ENCODE measurements at places on chromosomes 1 and 21. TPM values are rescaled to one million over a fixed set of nuclear protein-coding genes. Genes with fewer than 3 reads are reported as not detected.
A peak's percentile ranks its signal among the peaks of the same experiment; 100 is the strongest.

GRCh38 chr21:46191686-46192575 lies 7.7 kb upstream of the SPATC1L start:
- DNase-seq = no peak

Gene AKR7A3
- not detected for total RNA-seq

Gene UMODL1
- total RNA-seq = not detected

Gene HTR6
- not detected for total RNA-seq

GRCh38 chr1:110288111-110288510 lies 51.1 kb upstream of the RBM15 start:
- no peak for DNase-seq

DNA sequence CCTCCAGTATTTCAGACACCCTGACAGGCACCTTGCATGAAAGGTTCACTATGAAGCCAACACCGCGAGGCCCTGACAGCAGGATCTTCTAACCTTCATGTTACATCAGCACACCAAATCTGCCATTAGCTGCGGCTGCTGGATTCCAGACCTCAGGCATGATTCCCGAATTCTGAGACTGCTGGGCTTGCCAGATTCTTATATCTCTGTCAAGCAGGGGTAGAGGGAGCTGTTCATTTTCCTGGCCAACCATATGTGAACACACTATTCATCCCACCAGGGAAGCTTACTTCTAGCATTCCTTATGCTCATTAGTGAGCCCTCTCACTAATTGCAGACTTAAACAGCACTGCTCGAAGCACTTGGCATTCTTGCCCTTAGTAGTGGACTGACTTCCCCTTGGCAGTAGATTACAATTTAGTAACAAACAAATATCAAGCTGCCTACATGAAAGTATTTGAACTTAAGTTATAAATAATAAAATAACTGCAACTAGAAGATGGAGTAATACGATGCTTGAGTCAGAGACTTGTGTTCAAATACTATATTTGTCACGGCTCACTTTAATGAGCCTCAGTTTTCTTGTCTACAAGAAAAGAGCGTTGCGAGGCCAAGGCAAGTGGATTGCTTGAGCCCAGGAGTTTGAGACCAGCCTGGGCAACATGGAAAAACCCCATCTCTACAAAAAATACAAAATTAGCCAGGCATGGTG lies 43.3 kb downstream of the NID1 start:
- DNase-seq = peak; percentile 56

GRCh38 chr1:204578867-204579664 lies 62.9 kb downstream of the MDM4 start:
- peak; percentile 16 for DNase-seq

DNA sequence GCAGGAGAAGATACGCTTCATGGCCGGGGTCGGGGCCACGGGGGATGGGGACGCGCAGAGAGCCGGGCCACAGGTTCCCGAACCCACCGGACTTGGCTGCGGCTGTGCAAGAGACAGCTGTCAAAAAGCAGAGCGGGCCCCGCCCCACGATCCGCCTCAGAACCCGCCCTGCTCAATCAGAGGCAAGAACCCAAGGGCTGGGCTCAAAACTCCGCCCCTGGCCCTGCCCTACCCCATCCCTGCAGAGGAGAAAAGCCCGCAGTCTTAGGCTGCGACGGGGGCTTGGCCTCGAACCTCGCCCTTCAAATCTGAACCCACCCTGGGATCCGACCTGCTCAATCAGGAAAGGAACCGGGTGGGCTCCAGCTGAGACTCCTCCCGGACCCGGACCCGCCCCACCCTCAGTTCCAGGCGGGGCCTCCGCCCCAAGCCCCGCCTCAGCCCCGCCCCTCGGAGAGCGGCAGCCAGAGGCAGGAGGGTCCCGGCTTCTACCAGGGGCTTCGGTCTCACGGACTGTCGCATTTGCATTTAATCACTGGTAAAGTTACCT lies at the start of gene ANKRD35:
Gene ANKRD35, minus strand, starts transcription at position 129 of the 550 bp plus-strand sequence. Its CDS starts 108 bp downstream, at position 21.
- DNase-seq = peak; percentile 86

DNA sequence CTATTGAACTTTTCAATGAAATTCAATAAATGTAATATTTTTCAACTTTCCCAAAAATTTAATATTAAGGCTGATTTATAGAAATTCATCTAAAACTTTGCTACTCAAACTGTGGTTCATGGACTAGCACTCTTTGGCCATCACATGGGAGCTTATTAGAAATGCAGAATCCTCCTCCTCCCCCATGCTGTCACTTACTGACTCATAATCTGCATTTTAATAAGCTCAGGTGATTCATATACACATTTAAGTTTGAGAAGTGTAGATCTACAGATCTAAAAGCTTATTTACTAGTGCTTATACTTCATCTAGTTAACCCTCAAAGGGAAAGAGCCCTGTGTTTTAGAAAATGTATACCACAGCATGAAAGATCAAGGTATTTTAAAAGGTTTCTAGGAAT lies 84.3 kb downstream of the HS2ST1 start:
- DNase-seq = no peak

DNA sequence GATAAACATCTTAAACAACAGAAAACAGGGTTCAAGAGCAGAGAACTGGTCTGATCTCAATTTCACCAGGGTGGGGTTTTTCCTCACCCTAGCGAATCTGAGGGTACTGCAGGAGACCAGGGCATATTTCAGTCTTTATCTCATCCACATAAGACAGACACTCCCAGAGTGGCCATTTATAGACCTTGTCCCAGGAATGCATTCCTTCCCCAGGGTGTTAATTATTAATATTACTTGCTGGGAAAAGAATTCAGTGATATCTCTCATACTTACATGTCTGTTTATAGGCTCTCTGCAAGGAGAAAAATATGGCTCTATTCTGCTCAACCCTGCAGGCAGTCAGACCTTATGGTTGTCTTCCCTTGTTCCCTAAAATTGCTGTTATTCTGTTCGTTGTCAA lies 84.1 kb downstream of the LYPLAL1 start:
- no peak for DNase-seq

DNA sequence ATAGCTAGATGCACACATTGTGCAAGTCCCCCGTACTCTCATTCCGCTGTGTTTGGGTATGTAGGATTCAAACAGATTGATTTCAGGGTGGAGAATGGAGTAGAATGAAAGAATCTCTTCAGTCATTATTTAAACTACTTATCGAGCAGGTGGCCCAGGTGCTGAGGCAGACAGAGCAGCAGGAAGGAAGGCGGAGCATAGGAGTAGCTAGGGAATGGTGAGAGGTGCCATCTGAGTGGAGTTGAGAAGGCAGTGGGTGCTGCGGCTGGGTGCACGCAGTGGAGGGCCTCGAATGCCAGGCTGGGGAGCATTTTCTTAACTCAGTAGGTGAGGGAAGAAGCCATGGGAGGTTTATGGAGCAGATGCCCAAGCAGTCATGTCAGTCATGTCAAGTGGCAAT lies 45.2 kb upstream of the CD101 start:
- no peak for DNase-seq

DNA sequence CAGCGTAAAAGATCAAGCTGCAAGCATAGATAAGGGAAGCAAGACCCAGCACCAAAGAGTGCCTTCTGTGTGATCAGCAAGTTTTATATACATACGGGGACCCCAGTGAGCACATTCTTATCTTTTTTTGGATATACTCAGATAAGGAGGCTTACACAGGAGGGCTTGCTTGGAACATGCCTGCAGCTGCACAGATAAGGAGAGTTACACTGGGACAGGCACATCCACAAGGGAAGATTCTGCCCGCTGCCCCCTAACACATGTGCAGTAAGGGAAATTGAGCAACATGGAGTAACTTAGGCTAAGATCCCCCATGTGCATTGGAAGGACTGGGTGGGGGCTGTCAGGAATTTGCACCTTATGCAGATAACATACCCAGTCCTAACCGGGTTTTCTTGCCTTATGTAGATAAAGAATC lies 1334.8 kb downstream of the MRPL39 start:
- DNase-seq = no peak

- no peak for DNase-seq
Observed at GRCh38 chr1:246907472-246907871, 24.3 kb downstream of the AHCTF1 start.

Gene NIBAN1
- total RNA-seq = 12.8 TPM

DNA sequence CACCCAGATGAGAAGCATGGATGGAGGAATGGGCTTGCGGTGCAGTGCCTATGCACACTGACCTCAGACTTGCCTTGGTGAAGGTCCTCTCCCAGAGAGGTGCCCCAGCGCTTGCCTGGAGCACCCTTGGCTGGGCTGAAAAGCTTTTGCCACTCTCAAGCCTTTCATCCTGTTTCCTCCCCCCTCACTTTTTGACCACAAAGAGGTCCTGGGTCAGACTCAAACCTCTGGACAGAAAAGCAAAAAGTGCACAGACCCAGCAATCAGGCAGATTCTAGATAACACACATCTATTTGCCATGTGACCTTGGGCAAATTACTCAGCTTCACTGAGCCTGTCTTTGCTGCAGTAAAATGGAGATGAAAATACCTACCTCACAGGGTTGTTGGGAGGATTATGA lies 7.3 kb downstream of the TMEM35B start:
- DNase-seq = no peak

Gene CHIT1
- not detected for total RNA-seq

Gene CLCA4
- not detected for total RNA-seq

Gene GJA4
- not detected for total RNA-seq

GRCh38 chr1:197341626-197342025 lies 73.6 kb downstream of the CRB1 start:
- DNase-seq = no peak

GRCh38 chr1:97902067-97902466 lies 18.8 kb downstream of the DPYD start:
- no peak for DNase-seq

DNA sequence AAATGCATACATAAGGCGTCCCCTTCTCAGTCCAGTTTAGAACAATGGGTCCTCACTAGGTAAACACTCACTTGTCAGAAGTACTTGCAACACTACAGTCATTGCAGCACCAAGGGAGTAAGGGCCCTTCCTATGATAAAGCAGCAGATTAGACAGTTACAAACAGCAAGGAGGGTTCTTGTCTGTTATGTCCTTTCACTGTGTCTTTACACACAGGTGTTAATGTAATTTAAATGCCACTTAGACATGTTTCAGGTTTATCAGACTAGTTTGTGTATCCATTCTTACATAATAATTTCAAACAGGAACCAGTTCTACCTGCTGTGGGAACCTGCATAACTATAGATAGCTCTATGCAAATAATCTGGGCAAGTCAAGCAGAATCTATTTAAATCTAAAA lies 105.6 kb upstream of the USH2A start:
- DNase-seq = no peak

Gene CZIB
- total RNA-seq = 90.4 TPM

GRCh38 chr1:235295902-235296350 lies 32.1 kb downstream of the ARID4B start:
- peak; percentile 23 for DNase-seq

Gene CYP4A22
- total RNA-seq = not detected

DNA sequence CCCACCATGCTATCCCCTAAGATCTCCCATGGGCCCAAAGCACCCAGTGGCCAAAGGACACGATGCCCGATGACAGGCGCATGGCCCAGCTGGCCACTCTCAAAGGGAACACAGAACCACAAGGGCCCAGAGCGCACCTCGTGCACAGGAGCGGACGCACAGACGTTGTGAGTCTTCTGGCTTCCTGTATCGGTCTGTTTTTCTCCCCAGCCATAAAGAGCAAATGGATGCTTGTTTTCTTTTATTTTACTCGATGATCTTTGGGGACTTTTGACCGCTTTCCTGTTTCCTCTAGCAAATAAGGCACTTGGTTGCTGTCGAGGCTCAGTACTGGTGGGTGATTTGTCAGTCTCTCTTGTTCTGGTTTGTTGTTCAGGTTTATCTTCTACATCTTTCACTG lies 16.2 kb downstream of the CCSAP start:
- no peak for DNase-seq

DNA sequence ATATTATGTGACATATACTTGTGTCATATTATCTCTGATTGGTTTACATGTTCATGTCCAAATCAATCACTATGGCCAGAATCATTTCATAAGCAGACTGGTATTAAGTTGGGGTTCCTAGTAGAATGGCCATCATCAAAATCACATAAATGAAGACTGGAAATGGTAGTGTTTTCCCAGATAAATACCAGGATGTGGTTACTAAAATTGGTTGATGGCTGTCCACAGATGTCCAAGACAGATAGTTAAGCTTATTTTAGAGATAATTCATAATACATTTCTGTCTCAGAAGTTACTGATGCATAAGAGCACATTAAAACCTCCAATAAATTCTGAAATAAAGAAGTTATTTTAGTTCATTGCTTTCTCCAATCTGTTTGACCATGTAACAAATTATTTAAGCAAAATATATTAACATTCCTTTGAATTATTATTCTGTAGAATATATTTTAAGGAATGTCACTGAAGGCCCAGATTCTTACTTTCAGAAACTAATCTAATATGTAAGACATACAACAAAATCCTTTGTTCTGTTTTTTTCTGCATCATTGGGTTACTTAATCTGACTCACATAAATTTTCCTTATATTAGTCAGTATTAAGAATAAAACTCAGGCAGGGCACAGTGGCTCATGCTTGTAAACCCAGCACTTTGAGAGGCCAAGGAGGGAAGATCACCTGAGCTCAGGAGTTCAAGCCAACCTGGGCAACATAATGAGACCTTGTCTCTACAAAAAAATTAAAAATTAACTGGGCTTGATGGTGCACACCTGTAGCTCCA lies 483.9 kb downstream of the PTPRC start:
- DNase-seq = peak; percentile 2

GRCh38 chr1:51515312-51515960 lies 3.6 kb downstream of the EPS15 start:
- no peak for DNase-seq

- DNase-seq = peak; percentile 35
Observed at GRCh38 chr21:41124641-41125201, 43.2 kb upstream of the BACE2 start.

DNA sequence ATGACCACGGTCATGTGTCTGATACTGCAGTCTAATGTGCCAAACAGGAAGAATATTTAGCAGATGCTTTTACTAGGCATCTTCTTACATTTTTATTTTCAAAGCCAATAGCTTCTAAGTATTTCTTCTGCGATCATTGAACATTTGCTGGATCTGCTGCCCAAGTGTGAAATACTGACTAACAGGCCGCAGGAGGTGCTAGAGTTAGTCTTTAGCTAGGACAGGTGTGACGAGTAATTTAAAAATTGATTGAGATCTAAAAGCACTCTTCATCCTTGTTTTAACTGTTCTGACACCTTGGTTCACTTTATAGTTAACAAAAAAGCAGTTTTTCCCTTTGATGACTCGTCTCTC lies 748 bp upstream of the FAM78B start:
- DNase-seq = no peak

Gene GABRD
- not detected for total RNA-seq

- no peak for DNase-seq
Observed at GRCh38 chr1:233395863-233396646, 68.5 kb downstream of the MAP3K21 start.

DNA sequence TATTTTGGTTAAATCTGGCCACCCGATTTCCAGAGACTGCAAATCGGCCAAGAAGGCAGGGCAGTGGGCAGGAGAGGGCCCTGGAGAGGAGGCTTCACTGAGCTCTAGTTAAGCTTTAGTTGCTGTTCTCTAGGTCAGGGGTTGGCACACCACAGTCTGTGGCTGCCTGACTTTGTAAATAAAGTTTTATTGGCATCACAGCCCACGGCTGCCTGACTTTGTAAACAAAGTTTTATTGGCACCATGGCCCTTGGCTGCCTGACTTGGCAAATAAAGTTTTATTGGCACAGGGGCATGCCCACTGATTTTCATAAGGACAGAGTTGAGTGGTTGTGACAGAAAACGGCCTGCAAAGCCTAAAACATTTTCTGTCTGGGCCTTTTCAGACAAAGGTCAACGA lies 19.7 kb downstream of the AJAP1 start:
- no peak for DNase-seq

- DNase-seq = no peak
Observed at GRCh38 chr1:51520700-51521248, 1.7 kb upstream of the EPS15 start.
